Amniotic stem cell (primary cell): ENCODE measurements at places on chromosomes 2 and 18.

DNA sequence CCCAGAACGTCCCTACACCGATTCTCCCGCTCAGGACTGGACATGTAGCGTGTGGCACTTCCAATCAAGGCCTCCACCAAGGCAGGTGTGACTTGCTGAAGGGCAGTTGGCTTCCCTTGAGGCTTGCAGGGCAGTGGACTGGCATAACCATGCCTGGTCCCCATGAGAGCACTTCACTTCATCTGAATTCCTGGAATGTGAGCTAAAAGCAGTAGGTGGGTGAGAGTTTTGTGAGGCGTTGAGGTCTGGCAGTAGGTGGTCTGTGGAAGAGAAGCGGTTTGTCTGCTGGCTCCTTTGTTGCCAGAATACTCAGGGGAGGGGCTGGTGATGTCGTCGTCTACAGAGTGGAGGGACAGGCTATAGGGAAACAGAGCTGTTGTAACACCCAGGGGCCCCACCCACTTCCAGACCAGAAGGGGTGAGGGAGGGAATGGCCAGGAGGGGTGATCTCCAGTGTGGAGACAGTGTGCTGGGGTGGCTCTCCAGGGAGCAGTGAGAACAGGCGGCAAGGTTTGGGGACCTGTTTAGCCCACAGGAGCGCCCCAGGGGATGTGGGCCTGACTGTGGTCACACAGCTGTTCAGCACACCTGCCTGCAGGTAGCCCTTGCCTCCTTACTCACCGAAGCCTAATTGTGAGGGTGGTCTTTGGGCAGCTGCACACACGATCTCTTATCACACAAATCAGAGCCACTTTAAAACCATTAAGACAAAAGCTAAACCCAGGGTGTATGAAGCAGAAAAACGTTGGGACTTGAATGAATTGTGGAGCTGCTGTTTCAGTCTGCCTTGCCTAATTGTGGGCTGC lies 21.5 kb upstream of the ALKAL2 start:
- no peak for DNase-seq

DNA sequence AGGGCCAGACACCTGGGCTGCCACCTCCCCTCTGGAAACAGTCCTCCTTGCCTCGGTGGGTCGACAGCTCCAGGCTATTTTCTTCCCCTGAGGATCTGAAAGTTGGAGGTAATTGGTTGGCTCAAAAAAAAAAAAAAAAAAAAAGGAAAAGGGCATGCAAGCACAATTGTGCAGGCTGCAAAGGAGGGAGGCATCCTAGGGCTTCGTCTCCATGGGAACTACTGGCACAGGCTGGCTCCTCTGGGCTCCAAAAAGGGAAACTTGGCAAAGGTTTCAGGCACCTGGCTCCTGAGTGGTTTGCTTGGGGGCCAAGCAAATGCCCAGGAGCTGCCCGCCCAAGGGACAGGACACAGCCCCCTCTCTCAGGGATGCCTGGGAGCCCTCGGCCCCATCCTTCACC lies 1.1 kb upstream of the KCNIP3 start:
- no peak for DNase-seq

GRCh38 chr2:213175673-213176247 lies 24.3 kb upstream of the IKZF2 start:
- no peak for DNase-seq

DNA sequence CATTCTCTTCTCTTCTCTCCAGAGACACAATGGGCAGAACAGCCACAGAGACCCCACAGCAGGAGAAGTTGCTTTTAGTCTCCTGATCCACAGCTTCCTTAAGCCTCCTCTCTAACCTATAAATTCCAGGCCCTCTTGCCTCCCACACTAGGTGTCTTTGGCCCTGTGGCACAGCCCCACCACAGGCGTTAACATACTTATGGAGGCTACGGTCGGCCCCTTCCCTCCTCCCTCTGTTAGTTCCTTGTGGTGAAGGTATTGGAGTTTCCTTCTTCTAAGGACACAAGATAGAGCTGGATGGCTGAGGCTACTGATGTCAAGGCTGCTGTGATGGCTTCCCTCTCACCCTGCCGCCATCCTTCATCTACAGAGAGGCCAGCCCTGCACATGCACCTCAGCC lies 123.5 kb upstream of the ACAA2 start:
- DNase-seq: no peak

DNA sequence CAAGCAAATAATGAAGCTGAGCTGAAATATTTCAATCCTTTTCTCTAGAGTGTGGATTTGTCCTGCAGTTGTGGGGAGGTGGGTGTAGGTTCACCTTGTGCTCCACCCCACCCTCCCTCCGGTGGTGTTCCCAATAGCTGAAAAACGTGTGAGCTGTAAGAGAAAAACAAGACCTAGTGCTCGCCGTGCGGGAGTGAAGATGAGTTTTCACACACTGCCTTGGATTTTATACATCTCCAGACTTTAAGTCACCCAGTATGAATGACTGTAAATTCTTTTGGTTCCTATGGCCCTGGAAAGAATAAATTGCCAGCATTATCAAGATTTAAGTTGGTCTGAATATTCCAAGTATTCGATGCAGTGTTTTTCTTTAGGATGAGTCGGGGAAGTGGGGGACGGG lies 1.9 kb upstream of the SOX11 start:
- DNase-seq: no peak

GRCh38 chr2:98505971-98506664 lies 61.5 kb downstream of the INPP4A start:
- DNase-seq: no peak

DNA sequence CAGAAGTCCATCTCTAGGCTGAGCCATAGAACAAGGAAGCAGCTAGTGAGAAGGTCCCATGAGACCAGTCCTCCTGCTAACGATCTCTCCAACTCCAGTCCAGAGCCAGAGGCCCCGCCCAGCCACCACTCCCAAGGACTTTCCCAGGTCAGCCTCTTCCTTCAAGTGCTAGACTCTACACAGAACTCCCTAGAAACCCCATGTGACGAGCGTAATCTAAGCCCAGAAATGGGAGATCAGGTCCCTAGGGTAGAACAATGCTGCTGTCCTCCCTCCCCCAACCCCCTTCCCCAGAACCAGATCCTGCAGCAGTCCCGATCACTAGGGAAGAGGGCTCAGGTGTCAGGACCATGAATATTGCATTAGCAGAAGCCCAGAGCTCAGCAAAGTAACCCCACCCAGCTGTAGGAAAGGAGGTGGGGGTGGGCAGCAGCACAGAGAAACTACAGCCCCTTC lies 6.9 kb downstream of the DCTN1 start:
- DNase-seq: no peak

DNA sequence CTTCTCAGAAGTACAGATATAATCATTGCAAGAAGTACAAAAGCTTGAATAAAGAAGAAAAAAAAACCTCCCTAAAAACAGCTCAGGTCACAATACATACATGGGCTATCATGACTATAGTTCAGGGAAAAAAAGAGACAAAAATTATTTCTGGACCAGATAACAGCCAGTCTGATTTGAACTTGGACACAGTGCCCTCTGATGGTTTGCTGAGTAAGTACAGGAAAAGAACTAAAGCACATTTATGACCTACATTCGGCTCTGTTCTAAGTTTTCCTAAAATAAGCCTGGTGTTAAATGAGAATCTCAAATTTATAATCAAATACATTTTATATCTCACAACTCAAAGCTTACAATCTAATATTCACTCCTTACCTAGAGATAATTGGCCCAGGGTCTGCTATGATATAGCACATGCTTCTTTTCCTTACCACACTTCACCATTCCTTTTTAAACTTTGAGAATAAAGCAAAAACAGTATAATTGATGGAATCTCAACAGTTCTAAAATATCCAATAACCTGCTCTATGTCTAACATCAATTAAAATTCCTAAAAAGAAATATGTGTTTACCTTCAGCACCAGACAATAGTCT lies 81.1 kb downstream of the RAPH1 start:
- DNase-seq: peak; percentile 34

DNA sequence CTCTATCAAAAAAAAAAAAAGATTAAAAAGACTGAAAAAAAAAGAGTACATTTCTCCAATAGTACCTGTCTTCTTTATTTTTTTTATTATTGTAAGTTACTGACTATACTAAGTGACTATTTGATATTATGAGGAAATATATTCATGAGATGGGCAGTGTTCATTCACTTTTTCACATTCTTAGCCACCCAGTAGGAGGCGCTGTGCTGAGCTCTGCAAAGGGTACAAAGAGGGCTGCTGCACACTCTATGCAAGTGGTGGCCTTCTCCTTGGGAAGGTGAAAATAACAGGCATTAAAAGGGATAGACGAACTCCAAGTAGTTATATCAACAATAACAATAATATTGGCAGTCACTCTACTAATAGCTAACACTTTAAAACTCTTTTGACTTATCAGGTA lies 1034.9 kb upstream of the FANCL start:
- DNase-seq: no peak

DNA sequence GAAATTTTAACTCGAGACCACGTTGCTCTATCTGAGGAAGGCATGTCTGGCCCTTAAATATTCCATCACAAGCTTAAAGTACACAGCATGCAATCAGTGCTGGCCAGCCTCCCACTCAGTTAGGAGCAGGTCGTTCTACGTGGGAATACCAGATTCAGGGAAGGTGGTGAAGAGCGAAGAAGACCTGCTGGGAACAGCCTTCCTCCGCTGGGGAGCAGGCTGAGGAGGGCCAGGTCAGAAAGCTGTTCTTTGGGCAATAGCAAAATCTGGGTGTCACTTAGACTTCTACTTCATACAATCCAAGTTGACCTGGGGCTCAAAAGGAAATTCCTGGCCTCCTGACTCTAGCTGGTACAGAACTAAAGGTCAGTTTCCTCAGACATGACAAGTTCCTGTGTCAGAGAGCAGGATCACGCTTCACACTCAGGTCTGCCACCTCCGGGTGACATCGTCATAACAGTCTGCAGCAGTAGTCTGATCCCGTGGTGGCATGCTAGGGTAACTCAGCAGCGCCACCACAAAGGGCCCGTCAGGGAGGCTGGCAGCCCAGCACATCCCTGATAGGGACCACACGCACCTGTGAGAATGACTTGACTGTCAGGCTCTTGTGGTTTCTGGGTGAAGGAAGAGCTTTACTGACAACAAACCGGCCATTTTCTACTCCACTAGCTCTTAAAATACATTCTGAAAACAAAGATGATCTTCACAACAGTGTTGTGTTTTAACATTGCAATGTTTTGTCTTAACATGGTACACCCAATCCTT lies 35.2 kb upstream of the NAPG start:
- DNase-seq: no peak

- no peak for DNase-seq
Measured at GRCh38 chr2:101200676-101201075, 49.5 kb upstream of the TBC1D8 start.

DNA sequence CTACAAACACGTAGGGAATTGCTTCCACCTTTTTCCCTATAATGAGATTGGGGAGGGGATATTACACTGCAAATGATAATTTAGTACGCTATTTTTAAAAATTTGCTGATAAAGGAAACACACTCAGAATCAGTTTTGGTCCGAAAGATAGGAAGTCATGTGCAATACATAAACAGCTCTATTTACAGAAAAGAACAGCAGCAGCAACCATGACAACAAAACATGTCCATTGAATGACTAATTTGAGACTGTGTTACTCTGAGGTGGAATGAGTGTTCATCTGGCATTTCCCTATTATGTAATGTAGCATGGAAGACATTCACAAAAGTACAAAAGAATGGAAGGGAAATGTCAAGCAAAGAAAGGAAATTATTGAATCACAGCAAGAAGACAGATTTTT lies 337.2 kb downstream of the NBAS start:
- DNase-seq: peak; percentile 34

- no peak for DNase-seq
Measured at GRCh38 chr2:68282811-68283418, 30.6 kb upstream of the PPP3R1 start.

DNA sequence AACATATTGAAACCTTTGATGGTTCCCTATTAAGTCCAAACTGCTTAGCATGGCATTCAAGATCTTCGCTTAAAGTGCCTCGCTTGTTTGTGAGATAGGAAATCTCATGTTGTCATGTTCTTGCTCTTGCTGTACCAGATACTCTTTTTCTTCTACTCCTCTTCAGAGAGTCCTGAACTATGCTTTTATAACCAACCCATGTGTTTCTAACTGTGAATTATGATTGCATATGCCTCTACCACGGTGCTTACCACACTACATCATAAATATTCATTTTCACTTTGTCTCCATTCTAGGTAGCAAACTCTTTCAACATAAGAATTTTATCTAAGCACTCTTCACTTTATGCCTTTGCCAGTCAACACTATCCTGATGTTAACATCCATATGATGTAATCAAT lies 23.6 kb downstream of the STAT4 start:
- no peak for DNase-seq

DNA sequence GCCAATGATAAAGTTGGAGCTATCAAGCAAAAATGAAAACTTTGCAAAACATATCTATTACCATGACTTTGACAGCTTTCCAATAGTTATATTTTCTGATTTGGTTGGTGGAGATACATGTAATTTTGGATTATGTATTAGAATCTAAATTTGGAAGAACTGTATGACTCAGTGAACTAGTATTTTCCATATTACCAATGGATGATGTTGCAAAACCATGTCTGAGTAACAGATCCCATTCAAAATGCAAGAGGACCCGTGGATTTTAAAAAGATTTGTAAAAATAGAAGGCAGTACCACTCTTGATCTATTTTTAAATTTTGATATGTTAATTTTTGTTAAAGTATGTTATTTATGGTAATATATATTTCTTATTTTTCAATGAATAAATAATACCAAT lies 83.0 kb downstream of the TAF4B start:
- DNase-seq: peak; percentile 32

- no peak for DNase-seq
Measured at GRCh38 chr2:7289697-7290096, 372.5 kb downstream of the RNF144A start.

DNA sequence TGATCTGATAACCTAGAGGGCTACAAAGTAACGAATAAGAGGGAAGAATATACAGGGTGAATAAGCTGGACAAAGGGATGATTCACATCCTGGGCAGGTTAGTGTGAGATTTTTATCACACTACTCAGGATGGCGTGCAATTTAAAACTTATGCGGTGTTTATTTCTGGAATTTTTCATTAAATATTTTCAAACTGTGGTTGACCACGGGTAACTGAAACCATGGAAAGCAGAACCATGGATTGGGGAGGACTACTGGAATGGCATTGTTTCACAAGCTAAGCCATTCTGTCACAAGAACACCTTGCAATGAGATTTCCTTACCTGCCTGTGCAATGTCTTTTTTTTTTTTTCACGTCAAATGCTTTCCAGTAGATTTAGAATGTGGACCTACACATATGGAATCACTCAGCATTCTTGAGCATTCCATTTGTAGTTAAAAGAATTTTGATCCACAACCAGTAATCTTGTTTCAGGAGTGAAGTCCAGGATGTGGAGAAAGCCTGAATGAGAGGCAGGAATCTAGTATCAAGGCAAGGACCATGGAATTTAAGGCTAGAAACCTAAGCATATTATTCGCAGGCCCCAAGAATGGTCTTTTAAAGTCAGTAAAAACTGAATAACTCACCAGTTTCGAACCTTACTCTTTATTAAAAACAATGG lies 8.0 kb upstream of the CDK15 start:
- DNase-seq: peak; percentile 72
